ENCODE measurements at places on chromosomes 11 and 22. TPM values are rescaled to one million over a fixed set of nuclear protein-coding genes. Genes with fewer than 3 reads are reported as not detected.

DNA sequence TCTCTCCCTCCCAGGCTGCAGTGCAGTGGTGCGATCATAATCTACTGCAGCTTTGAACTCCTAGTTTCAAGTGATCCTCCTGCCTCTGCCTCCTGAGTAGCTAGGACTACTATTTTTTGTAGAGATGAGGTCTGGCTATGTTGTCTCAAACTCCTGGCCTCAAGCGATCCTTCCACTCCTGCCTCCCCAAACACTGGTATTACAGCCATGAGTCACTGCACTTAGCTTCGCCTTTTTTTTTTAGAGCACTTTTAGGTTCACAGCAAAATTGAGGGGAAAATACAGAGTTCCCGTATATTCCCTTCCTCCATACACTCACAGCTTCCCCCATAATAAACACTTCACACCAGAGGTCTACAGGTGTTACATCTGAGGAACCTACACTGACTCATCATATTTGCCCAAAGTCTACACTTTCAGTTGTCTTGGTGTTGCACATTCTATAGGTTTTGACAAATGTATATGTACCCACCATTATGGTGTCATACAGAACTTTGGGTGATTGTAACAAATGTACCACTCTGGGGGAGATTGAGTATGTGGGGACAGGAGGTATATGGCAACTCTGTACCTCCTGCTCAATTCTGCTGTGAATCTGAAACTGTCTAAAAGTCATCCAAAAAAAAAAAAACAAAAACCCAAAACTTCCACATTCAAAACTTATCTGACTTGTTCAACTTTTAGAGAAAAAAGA lies 11.3 kb upstream of the SLC37A4 start:
- no peak overlapping the region for H3K4me3 ChIP-seq
- H3K27ac ChIP-seq, result no peak overlapping the region
- H3K27me3 ChIP-seq, result no peaks in the 10 kb centered on the region
- DNase-seq, result no peak
- H3K36me3 ChIP-seq, result peaks cover 21% of the 10 kb centered on the region
- H3K4me1 ChIP-seq, result no peaks in the 10 kb centered on the region

- peaks cover 15% of the 10 kb centered on the region for H3K27me3 ChIP-seq
- H3K27ac ChIP-seq, result no peak overlapping the region
- H3K36me3 ChIP-seq, result no peaks in the 10 kb centered on the region
- DNase-seq, result no peak
Measured at GRCh38 chr11:17687946-17688670, 31.3 kb upstream of the MYOD1 start.

The KLHDC7B gene
- 2.3 TPM for total RNA-seq

The MMP12 gene
- total RNA-seq, result not detected

DNA sequence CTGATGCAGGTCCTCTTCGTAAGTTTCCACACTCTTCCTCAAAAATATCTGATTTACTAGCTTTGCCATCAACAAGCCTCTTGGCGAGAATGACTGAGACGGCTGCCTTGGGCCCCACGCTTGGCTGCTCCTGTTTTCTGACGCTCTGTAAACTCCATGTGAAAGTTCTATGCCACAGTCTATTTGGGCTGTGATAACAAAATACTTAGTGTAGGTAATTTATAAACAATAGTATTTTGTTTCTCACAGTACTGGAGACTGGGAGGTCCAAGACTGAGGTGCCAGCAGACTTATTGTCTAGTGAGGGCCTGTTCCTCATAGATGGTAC lies 123.2 kb upstream of the SORL1-AS1 start:
- H3K36me3 ChIP-seq, result peaks cover 98% of the 10 kb centered on the region
- H3K4me3 ChIP-seq, result no peak overlapping the region
- no peak for DNase-seq
- H3K27me3 ChIP-seq, result no peaks in the 10 kb centered on the region
- H3K27ac ChIP-seq, result no peak overlapping the region

The EIF3D gene
- total RNA-seq, result 285 TPM

DNA sequence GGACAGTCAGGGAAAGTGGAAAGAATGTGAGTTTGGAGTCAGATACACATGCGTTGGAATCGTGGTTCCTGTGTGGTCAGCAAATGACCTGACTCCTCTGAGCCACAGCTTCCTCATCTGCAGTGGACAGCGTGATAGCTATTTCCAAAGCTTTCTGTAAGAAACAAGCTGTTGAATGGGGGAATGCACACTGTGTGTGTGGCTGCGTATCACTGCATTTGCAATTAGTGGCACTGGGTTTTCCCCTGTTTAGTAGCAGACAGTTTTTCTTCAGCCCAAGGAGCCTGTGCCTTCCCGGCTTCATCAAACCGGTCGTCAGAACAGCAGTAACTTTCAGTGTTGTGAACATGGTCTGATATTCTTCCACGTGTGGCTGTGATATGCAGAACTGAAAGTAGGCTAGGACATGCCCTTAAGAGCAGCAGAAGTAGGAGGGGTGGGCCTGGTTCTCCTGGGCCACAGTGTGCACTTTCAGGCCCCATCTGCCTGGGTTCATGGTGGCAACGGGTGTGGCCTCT lies 121.5 kb downstream of the RRAS2 start:
- no peaks in the 10 kb centered on the region for H3K36me3 ChIP-seq
- no peak overlapping the region for H3K27ac ChIP-seq
- H3K27me3 ChIP-seq, result no peaks in the 10 kb centered on the region
- no peak for DNase-seq
- H3K4me1 ChIP-seq, result no peaks in the 10 kb centered on the region
- H3K4me3 ChIP-seq, result no peak overlapping the region

DNA sequence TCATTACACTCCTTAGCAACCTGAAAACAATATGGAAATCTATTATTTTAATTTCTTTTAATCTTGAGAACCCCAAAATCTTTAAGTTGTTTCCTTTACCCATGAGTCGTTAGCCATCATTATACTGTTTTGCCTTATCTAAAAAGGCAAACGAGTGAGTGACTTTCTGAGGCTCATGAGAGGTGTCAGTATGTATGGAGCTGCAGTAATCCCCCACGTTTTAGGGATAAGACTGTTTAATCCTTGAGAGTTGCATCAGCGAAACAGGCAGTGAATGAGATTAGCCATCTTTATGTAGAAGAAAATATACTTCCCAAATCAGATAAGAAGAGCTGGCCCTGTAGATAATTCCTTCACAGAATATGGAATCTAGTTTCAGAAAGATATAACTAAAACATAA lies 1147.0 kb downstream of the DLG2 start:
- H3K27ac ChIP-seq, result no peak overlapping the region
- no peaks in the 10 kb centered on the region for H3K36me3 ChIP-seq
- DNase-seq, result no peak
- H3K27me3 ChIP-seq, result no peaks in the 10 kb centered on the region
- H3K4me1 ChIP-seq, result no peaks in the 10 kb centered on the region

GRCh38 chr11:28257761-28258160 lies 149.6 kb downstream of the METTL15 start:
- H3K27me3 ChIP-seq, result no peaks in the 10 kb centered on the region
- H3K4me1 ChIP-seq, result no peaks in the 10 kb centered on the region
- no peak for DNase-seq
- H3K4me3 ChIP-seq, result no peak overlapping the region
- no peak overlapping the region for H3K27ac ChIP-seq
- no peaks in the 10 kb centered on the region for H3K36me3 ChIP-seq

GRCh38 chr11:65736810-65737209 lies 16.2 kb upstream of the RNASEH2C start:
- H3K4me3 ChIP-seq, result no peak overlapping the region
- H3K36me3 ChIP-seq, result no peaks in the 10 kb centered on the region
- no peak overlapping the region for H3K27ac ChIP-seq
- no peak for DNase-seq
- no peaks in the 10 kb centered on the region for H3K4me1 ChIP-seq

DNA sequence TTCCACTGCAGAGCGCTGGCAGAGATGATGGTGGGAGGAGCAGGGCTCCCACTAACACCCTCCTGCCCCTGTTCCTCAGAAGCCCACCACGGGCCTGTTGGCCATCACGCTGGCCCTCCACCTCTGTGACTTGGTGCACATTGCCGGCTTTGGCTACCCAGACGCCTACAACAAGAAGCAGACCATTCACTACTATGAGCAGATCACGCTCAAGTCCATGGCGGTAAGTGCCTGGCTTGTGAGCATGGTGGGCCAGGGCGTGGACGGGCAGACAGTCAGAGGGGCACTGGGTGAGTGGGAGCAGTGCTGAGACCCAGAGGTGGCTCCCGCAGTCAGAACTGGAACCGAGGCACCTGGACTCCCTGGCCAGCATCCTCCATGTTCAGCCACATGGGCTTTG lies 57.9 kb downstream of the ST3GAL4 start:
- H3K27ac ChIP-seq, result no peak overlapping the region
- no peaks in the 10 kb centered on the region for H3K27me3 ChIP-seq
- H3K4me1 ChIP-seq, result peaks cover 11% of the 10 kb centered on the region
- no peak for DNase-seq
- no peaks in the 10 kb centered on the region for H3K36me3 ChIP-seq

The FAM227A gene
- 0.34 TPM for total RNA-seq

- H3K36me3 ChIP-seq, result no peaks in the 10 kb centered on the region
- no peaks in the 10 kb centered on the region for H3K27me3 ChIP-seq
- no peak overlapping the region for H3K27ac ChIP-seq
- H3K4me1 ChIP-seq, result no peaks in the 10 kb centered on the region
Measured at GRCh38 chr11:94823102-94823732, 55.1 kb downstream of the AMOTL1 start.

GRCh38 chr22:42996646-42997365 lies 18.1 kb downstream of the PACSIN2 start:
- H3K27ac ChIP-seq, result no peak overlapping the region
- H3K4me1 ChIP-seq, result peaks cover 39% of the 10 kb centered on the region
- no peak overlapping the region for H3K4me3 ChIP-seq
- H3K27me3 ChIP-seq, result no peaks in the 10 kb centered on the region
- no peak for DNase-seq

DNA sequence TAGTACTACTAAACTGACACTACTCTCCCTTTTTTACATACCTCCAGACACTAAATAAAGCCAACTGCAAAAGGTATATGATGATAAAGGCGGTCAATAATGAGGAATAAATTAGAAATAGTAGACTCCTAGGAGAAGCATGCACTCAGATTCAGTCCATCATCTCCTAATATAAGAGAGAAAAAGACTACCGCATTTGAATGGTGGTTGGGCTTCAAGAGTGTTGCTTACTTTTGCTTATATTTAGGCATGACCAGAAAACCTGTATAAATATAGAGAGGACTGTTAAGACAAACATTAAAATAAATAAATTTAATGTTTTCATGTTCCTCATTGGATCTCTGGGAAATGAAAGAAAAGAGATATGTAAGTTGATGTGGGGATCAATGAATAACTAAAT lies 1137.0 kb downstream of the FAM181B start:
- no peaks in the 10 kb centered on the region for H3K4me1 ChIP-seq
- H3K27ac ChIP-seq, result no peak overlapping the region
- DNase-seq, result no peak
- no peaks in the 10 kb centered on the region for H3K27me3 ChIP-seq

- no peak for DNase-seq
- no peaks in the 10 kb centered on the region for H3K27me3 ChIP-seq
- H3K4me1 ChIP-seq, result no peaks in the 10 kb centered on the region
- no peaks in the 10 kb centered on the region for H3K36me3 ChIP-seq
Measured at GRCh38 chr11:113151521-113151920, 162.9 kb upstream of the TTC12 start.

DNA sequence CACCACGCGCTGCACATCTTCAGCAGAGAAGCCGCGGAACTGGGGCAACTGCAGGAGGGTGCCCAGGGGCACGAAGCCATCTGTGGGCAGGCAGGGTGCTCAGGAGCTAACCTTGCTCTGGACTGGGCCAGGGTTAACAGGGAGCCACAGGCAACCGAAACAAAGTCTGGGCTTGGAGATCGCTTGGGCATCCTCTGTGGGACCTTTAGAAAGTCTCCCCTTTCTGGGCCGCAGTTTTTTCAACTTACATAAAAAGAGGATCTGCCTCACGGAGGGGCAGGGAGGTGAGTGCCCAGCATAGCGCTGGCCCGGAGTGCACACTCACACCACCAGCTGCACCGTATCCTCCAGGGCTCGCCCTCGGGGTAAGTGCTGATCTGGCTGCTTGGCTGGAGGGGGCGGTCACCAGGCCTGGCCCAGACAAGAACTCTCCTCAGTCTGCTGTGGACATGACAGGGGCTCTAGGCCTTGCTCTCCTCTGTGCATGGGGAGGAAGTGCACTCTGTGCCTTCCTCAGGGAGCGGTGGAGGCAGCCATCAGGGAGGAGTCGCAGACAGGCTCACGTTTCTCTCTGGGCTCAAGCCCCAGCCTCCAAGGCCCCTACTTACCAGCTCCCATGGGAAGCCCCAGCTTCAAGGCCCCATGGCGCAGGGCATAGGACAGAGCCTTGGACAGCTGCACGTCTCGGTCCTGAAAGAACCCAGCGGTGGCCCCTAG lies 937 bp downstream of the TRPT1 start:
- peaks cover 51% of the 10 kb centered on the region for H3K4me1 ChIP-seq
- peak overlapping the region; percentile 99 for H3K4me3 ChIP-seq
- DNase-seq, result no peak
- H3K27ac ChIP-seq, result peak overlapping the region; percentile 77

DNA sequence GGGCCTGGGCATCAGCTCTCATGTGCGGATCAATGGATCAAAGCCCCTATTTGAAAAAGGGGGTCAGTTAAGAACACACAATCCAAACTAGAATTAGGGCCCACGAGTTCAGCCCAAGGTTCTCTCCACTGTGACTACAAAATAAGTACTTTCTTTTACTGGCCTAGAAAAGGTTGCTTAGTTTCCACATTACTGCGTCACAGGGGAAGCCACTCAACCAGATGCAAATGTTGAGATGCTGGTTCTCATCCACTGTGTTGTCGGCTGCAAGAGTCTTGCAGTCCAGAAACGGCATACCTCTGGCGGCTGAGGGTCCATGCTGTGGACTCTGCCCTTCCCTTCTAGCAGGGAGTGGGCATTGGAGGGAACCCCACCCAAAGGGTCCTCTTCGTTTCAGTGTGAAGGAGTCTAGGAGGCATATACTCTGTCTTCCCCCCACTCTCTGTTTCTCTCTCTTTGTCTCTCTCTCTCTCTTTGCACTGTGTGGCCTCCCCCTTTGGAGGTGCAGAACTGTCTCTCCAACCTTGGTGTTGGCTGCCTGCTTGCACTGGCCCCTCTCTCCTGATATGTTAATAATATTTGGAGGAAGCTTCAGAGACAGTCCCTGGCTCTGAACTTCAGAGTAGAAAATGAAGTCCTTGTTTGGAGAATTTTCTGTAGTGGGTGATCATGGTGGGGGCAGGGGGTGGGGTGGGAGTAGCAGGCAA lies 99.0 kb upstream of the NNMT start:
- no peak overlapping the region for H3K27ac ChIP-seq
- no peaks in the 10 kb centered on the region for H3K27me3 ChIP-seq
- H3K4me3 ChIP-seq, result no peak overlapping the region
- no peak for DNase-seq

The KMT5B gene
- 23.3 TPM for total RNA-seq

DNA sequence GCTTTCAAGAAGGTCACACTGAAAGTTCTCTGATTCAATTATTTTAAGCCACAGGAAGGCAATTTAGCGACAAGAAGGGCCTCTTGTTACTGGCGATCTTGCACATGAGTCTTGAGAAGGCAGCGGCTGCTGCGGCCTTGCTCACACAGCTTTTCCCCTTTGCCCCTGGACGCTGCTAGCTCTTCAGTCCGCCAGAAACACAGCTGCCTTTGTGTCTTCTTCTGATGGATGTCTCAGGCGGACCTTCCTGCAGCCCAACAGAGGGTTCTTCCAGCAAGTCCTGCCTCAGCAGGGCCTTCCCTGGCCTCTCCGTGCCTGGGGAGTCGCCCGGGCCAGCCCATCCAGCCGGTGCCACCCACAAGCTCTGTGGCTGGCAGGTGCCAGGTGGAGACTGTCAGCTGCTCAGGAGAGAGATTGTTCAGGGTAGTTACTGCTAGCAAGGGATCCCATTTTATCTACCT lies 59.4 kb downstream of the PKNOX2 start:
- no peaks in the 10 kb centered on the region for H3K36me3 ChIP-seq
- no peak overlapping the region for H3K27ac ChIP-seq
- no peaks in the 10 kb centered on the region for H3K27me3 ChIP-seq

- no peaks in the 10 kb centered on the region for H3K27me3 ChIP-seq
- H3K4me1 ChIP-seq, result no peaks in the 10 kb centered on the region
Measured at GRCh38 chr11:105211806-105212554, 72.4 kb upstream of the CARD18 start.

The APOL1 gene
- total RNA-seq, result 7.3 TPM

Measured in CD4-positive, alpha-beta T cell (primary cell).